ENCODE measurements at places on chromosomes 16 and 17. TPM values are rescaled to one million over a fixed set of nuclear protein-coding genes. Genes with fewer than 3 reads are reported as not detected.

DNA sequence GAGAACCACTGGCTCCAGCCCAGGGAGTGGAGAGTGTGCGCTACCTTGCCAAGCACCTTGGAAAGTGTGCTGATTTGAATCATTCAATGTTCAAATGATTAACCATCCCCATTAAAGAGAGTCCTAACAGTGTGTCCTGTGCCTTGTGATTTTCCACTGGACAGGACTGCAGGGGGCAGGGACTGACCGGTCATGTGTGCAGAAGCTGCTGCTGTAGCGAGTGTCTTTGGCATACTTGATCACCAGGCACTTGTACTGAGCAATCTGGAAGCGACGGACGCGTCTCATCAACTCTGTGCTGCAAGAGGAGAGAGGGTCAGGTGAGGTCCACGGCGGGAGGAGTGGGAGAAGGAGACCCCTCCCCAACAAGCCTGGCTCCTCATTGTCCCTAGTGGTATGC lies 2.0 kb downstream of the TK1 start:
- peak; percentile 75 for DNase-seq

GRCh38 chr17:71427801-71428200 lies 693.0 kb upstream of the SOX9 start:
- no peak for DNase-seq

DNA sequence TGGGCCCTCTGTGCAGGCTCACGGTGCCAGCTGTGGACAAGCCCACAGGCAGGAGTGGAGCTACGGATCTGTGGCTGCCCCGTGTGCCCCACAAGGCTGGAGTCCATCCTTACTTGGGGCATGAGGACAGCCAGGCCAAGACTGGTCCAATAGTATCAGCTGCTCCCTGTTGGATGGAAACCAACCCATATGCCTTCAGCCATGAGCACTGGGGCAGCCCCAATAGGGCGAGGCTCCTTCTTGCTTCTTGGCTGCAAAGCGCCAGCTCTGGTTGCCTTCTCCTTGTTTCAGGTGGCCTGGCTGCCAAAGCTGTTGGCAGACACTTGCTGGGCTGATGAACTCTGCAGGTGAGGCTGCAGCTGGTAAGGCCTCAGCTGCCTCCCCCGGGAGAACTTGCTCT lies 188.0 kb downstream of the ENGASE start:
- no peak for DNase-seq

- peak; percentile 100 for DNase-seq
These were observed at the start of gene CD2BP2 for GRCh38 chr16:30355144-30355953. TSS of gene CD2BP2 (minus strand) at chr16:30355308. CDS start at chr16:30354681, 627 bp downstream.

DNA sequence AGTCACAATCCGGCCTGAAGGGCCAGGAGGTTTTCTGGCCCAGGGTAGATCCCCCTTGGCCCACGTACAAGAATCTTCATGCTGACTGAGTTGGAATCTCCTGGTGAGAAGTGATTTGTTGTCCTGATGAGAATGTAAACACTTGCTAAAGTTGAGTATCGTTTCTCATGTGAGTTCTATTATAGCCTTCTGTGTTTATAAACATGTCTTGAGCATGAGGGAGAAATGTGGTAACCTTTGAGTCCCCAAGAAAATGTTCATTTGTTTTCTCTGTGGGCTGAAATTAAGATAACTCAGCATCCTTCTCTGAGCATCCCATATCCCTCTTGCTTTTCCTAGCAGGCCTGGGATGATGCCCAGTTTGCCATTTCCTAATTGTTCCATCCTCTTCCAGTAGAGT lies 204.8 kb downstream of the FTO start:
- no peak for DNase-seq

DNA sequence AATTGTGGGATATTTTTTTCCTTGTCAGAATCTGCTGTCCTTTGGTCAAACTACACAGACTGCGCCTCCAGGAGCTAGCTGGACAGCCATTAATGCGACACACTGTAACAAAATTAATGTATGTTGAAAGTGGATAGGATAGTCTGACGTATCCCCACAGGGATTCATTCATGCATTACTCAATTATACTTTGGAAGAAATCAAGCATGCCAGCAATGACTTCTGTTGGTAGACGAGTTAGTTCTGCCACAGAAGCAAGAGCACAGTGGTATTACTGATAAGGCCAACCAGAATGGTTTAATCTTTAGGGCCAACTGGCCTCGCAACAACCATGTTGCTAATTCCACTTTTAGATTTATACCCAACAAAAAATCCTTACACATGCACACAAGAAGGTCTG lies 106.4 kb upstream of the TOB1 start:
- DNase-seq = peak; percentile 26

- DNase-seq = no peak
These were observed 4.5 kb upstream of the HS3ST3B1 start for GRCh38 chr17:14296166-14296910.

The TP53TG3C gene
- not detected for total RNA-seq

The GPR179 gene
- total RNA-seq = 0.07 TPM

The NECAB2 gene
- 0.81 TPM for total RNA-seq

The GNG13 gene
- not detected for total RNA-seq

The GSE1 gene
- 7.9 TPM for total RNA-seq
